ENCODE measurements at places on chromosomes 11 and 22.

DNA sequence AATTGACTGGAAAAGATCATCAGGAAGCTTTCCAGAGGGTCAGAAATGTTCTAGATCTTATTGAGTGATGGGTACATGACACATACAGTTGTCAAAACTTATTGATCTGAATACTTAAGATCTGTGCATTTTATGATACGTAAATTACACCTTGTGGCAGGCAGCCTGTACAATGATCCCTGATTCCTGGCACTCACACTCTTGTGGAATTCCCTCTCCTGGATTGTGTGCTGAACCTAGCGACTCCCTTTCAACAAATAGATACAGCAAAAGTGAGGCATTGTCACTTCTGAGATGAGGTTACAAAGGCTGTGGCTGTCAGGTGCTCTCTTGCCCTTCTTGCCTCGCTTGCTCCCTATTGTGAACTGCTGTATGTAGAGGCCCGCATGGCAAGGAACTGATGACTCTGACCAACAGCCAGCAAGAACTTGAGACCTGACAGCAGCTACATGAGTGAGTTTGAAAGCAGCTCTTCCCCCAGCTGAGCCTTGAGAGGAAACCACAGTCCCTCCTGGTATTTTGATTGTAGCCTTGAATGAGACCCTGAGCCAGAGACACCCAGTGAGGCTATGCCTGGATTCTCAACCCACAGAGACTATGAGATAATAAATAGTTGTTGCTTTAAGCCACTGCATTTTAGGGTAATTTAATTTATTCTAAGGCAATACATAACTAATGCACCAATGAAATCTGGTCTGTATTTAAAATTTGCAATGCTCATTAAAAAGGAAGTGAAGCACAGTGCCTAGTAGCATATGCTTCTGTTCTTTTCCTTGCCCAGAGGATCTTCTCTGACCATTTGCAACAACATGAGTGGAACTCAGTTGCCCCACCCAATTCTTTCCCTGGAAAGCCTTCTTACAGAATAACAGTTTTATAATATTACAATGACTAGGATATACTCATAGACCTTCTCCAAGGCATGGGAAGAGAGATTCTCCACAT, 60.5 kb upstream of the IZUMO1R start:
- DNase-seq: no peak

- no peak for DNase-seq
These were observed 479.1 kb downstream of the OPCML start for GRCh38 chr11:133053124-133053776.

DNA sequence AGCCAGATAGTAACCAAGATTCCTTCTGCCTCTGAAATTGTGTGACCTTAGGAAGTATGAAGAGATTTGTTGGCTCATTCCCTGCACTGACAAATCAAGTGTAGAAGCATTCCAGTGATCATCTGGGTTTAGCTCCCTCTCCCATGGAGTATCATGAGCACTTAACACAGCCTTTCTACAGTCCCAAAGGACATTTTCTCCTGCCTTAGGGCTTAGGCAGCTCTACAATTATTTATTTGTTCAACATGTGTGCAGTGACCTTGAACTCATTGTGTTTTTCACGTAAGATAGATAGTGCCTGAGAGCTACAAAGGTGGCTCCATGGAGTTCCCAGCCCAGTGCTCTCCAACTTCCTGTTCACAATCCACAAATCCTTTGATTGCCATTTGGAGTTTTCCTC, 94.8 kb upstream of the FAT3 start:
- DNase-seq: no peak

DNA sequence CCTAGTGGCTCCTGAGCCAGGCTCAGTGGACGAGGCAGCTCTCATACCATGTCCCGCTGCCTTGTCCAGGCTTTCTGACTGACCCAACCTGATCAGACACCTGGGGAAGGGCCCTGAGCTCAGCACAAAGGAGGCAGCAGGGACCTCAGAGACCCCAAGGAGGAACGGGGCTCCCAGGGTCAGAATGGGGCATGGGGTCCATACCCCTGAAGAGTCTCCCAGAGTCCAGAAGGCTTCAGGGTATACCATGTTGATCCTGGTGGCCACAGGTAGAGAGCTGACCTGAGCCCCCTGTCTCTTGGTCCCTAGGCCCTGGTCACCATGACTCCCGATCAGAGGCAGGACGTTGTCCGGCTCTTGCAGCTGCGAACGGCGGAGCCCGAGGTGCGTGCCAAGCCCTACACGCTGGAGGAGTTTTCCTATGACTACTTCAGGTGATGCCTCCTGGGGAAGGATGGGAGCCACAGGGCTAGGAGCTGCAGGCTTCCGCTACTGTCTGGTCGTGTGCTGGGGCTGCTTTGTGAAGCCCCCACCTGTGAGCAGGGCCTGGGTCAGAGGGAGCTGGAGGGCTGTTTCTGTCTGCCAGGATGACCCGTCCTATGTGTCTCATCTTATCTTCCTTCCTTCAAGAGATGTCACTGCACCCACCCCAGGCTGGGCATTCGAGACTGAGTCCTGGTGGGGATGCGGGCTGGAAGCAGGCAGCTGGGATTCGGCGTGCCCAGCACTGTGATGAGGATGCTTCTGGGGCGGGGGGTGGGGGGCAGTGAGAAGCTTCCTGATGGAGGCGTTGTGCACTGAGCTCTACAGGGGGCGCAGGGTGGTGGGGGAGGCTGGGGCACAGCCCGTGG, 74.2 kb downstream of the MYO7A start:
- DNase-seq: no peak

Measured in stimulated activated CD4-positive, alpha-beta T cell treated with anti-CD3 and anti-CD28 coated beads, Interleukin-15, amount 100 ng/mL, for 1 hour (primary cell).